T-helper 1 cell (primary cell): ENCODE measurements at places on chromosomes 6 and 20.

DNA sequence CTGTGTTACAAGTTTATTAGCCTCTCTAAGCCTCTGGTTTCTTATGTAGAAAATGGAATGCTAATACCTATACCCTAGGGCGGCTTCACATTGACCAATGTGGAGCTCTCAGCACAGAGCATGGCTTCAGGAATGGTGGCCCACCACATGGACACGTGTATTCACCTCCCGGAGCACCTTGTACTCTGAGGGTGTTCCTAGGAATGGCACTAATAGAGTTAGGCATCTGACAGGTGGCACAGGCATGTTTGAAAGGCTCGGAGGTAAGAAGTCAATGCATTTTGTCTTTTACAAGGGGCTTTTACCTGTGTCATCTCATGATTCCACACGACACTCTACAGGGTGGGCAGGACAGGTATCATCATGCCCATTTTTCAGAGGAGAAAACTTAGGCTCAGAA is 5.3 kb upstream of the TGM3 start:
- no peak for DNase-seq

- DNase-seq = no peak
These were observed 214.2 kb upstream of the QKI start for GRCh38 chr6:163200289-163200688.

GRCh38 chr20:62829231-62830230 is 12.7 kb downstream of the COL9A3 start:
- no peak for DNase-seq

DNA sequence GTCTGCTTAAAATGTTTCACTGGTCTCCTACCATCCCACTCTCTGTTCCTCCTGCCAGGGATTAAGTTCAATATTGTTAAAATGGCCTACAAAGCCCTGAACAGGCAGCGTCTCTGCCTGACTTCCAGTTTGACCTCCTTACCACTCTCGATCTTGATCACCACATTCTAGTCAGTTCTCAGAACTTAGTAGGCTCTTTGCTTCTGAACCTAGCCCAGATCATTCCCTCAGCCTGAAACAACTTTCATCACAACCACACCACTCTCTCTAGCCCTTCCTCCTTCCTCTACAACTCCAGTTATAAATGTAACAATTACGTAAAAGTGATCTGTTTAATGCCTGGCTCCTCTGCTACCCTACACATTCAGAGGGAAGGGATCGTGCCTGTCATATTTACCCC is 53.3 kb downstream of the ATG5 start:
- DNase-seq = no peak

DNA sequence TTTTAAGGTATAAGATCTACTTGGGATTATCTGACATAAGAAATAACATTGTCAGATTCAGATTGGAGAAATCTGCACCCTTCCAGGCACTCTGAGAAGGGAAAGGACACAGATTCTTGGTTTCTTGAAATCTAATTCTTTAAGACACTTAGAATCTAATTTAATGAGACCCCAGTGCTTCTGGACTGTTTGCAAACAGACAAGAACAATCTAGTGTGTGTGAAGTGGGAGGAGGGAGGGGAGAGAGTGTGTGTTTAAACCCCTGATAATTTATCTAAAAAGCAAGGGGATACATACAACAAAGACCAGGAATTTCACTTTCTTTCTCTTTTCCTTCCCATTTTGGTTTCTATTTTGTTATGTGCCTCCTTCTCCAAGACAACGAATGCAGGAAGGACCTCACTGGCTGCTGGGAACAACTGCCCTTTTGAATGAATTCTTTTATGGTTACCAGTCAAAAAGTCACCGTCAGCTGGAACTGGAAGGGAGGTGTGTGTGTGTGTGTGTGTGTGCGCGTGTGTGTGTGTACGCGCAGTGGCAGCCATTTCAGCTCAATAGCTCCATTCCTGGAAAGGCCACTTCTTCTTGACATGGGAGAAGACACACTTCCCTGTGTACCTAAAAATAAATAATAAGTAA is 129.4 kb downstream of the BCAS1 start:
- no peak for DNase-seq

DNA sequence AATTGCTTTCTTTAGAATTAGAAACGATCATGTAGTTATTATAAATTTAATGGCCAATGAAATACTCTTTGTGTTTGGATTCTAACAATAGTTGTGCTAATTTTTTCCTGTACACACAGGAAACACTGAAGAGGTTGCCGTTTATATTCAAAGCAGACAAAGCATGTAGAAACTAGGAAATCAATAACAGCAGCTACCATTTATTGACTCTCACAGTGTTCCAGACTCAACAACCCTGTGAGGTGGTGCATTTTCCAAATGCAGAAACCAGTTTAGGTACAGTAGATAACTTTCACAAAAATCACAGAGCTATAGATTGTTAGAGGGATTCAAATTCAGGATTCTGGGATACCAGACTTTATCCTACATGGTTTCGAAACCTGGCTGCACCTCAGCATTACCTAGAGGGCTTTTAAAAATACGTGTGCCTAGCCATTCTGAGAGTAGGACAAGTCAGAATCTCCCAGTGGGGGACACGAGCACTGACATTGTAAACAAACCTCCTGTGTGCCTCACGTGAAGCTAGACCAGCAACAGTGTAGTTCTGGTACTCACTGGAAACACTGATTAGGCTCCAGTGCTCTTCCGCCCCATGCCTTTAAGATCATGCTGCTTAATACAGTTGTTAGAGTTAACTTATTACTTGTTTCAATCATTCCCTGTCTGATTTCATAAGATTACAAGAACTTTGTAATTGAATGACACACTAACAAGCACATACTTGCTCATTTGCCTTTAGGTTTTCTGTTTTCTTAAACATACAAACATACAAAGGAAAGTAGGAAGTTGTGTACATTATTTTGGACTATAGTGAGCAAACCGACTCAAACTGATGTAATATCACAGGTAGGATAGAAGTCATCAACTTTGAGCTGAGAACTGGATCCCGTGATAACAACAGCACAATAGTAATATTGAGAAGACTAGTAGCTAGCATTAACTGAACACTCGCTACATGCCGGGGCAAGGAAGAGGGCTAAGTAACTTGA is 65.8 kb downstream of the MAP3K4 start:
- DNase-seq = no peak

GRCh38 chr6:39850736-39851297 is 58.6 kb downstream of the DAAM2 start:
- no peak for DNase-seq

GRCh38 chr6:20952699-20953474 is 418.6 kb downstream of the CDKAL1 start:
- DNase-seq = no peak

DNA sequence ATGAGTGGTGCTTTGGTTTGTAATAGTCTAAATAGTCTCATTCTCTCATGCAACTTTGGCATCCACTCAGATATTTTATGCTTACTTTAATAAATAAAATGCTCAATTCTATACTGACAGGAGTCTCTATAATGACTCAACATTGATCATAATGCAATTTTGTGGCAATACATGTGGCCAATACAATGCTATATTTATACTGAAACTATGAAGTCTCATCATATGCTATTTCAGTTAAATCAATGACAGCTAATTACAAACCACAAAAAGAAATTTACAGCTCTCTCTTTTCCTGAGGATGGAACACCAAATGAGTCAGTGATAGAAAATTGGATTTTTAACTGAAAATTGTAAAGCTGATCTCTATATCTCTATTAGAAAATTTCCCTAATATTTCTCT is 77.1 kb downstream of the WASF1 start:
- no peak for DNase-seq

DNA sequence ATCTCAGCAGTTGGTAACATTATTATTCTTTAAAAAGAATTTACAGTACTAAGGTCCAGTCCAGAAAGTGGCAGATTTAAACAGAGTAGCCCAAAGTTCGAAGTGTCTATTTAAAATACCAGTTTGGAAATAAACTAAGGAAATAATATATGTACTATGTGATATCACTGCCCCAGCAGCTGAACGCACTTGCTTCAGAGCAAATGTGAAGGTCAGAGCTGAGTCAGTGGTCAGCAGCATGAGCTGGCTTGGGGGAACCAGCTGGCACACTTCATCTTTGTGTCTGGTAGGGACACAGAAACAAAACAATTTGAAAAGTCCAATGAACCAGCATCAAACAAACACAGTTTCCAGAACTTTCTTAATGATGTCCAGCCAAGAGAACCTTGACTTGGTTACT is 15.4 kb downstream of the TMEM14B start:
- no peak for DNase-seq

DNA sequence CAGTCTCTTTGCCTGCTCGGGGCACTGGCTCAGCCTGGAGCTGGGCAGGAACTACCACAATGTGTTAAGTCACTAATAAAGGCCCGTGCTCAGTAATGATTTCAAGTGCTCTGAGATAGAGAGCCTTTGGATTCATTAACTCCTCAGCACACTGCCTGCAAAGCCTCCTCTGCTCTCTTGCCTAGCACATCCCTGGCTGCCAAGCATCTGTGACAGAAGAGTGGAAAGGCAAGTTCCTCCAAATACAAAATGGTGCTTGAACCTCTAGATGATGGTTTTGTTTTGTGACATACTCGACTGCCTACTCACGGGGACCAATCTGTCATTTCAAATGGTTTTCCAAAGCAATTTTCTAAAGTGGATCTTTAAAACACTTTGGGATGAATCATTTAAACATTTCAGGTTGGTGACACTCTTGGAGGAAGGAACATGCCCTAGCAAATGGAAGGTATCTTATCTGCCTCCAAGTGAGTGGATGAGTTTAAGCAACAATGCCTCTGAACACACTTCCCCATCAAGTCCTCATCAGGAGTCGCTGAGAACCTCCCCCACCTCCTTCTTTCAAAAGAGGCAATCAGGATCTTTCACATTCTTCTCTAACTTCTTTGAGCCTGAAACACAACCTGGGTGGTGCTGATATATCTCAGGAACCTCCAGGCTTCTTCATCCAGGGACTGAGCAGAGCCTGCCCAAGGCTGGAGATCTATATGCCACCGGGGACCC is 35.8 kb downstream of the METTL24 start:
- no peak for DNase-seq

DNA sequence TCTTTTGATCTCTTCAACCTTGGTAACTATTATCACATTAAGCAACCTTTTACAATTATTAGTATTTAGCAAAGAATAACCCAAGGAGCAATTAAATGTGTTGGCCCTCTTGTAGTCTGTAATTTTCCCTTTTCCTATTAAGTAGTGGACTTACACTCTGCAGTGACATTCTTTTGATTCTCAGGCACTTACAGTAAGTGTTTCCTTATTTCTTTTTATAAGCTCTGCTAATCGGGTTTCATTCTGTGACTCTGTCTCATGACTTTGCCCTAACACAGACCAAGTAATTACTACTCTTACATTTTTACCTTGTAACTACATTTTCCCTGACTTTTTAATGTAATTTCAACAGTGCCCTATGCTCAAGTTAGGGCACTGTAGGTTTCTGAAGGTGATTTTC is 104.0 kb upstream of the EPHA7 start:
- no peak for DNase-seq

DNA sequence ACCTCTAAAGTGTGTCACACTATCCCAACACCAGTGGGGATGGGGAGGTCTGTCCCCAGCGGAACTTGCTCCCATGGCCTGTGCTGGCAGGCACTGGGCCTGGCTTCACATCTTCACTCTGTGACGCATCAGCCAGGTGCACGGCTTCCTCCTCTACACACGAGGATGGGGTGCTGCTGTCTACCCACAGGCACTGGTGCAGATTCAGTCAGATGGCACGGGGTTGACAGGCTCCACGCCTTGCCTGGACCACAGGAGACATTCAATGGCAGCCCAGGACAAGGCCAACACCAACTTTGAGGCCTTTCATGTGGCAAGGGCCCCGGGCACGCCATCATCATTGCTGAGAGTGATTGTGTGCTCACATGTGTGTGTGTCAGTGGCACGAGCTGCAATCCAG is 92.4 kb downstream of the TMEM242 start:
- DNase-seq = no peak

DNA sequence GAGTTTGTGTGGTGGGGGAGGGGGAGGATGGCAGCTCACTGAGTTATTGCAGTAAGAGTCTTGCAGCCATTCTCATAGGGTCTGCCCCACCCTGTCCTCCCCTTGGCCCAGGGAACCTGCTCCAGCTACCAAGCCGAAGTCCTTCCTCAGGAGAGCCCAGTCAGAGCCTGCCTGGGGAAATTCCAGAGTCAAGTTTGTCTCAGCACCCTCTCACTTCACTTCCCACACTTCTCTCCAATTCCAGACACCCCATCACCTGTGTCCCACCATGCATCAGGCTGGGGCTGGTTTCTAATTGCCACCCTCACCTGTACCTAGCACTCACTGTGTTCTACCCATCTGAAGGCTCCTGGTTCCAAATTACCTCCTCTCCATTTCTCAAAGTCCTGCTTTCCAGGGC is 10.3 kb upstream of the SLC22A16 start:
- DNase-seq = no peak

DNA sequence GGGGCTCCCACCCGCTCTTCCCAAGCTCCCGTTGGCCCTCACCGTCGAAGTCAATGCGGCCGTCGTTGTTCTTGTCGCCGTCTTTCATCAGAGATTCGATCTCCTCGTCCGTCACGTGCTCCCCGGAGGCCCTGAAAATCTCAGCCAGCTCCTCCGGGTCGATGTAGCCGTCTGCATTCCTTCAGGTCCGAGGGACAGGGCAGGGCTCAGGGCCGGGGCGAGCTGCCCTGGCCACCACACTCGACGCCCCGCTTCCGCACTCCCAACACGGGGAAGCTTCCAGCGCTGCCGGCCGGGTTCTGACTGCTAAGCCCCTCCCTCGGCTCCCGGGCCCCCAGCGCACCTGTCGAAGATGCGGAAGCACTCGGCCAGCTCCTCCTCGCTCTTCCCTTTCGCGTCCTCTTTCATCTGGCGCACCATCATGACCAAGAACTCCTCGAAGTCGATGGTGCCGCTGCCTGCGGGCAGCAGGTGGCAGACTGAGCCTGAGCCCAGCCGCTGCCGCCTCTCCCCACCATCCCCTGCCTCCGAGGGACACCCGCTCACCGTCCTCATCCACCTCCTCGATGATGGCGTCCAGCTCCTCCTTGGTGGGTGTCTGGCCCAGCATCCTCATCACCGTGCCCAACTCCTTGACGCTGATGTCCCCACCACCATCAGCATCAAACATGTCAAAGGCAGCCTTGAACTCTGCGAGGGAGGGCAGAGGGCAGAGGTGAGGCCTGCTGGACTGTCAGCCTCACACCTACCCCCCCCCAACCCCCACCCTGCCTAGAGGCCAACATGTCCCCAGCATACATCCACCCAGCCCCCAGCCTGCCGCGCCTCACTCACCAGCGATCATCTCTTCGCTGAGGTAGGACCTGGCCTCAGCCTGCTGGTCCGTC is 2.9 kb downstream of the TNNC2 start:
- DNase-seq = peak; percentile 28
